ENCODE measurements at places on chromosomes 7 and 10. TPM values are rescaled to one million over a fixed set of nuclear protein-coding genes. Genes with fewer than 3 reads are reported as not detected.

- DNase-seq: no peak
These were observed 175.4 kb downstream of the MGMT start for GRCh38 chr10:129642427-129642826.

DNA sequence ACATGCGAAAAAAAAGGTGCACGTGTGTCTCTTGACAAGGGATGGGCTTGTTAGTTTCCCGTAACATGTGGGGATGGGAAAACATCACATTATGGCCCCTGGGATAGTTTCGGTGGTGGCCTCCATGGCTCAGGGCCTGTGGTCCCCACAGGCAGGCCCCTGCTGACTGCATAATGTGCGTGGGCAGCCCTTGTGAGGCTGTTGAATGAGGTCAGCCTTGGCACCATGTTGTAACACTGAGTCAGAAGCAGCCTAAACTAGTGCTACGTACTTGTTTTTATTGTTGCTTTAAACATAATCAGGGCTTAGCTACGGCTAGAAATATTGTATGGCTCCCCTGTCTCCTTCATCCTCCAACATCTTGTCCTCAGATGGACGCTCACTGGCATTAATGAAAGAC lies 80.6 kb downstream of the BEND7 start:
- no peak for DNase-seq

SPAG6 gene
- total RNA-seq: not detected

STEAP1B gene
- total RNA-seq: 7.4 TPM

GRCh38 chr10:113639966-113640365 lies 23.9 kb downstream of the NRAP start:
- DNase-seq: no peak

OPN1SW gene
- total RNA-seq: not detected

SUN1 gene
- 73.4 TPM for total RNA-seq

DNA sequence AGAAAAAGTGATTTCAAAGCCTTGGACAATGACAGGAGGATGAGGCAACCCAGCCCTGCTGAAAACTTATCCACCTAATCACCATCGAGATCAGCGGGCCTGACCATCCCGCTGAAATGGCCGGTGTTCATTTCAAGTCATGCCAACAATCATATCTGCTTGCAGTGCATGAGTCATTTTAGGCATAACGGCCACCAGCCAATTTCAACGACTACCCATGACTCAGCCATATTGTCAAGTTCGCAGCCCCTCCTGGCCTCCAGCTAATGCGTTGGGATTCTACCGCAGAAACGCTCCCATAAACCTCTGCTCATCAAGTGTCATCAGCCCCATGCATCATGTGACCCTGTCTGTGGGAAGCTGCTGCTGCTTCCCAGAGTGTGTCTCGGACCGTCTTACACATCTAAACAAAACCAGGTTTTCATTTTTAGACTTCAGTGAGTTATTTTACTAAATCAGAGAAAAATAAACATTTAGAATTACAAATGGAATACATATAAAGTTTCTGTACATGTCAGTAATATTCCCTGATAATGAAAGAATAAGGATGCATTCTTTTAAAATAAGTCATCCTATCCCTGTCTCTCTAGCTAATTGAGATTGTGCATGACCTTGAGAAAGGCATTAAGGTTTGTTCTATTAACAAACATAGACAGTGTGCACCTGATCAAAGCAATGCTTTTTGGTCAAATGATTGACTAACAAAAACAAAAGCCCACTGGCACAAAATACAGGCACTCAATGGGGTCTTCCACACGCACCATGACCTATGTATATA lies 188.9 kb downstream of the ADAM12 start:
- peak; percentile 96 for DNase-seq

UPF2 gene
- total RNA-seq: 19.0 TPM

- no peak for DNase-seq
These were observed 545.9 kb downstream of the GFRA1 start for GRCh38 chr10:115727129-115727528.

- no peak for DNase-seq
These were observed 292.2 kb upstream of the NPVF start for GRCh38 chr7:25520516-25520915.

GRM3 gene
- total RNA-seq: not detected

DNA sequence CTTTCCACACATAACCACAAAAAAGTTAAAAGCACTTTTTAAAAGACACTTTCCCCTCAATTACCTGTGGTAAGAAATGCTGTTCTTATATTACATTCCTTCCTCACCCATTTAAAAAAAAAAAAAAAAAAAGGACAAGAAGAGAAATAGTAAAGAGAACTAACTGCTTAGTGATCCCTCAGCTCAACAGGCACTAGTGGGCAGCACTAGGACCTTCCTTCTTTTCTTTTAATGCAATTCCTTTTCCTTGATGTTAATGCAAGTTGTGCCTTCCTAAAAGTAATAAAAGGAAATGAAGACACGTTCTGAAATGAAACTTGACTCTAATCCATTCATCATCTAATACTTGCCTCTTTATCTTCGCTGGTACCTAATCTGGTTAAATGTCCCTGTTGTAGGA lies 189.7 kb downstream of the TCF7L2 start:
- DNase-seq: peak; percentile 30

GPR158 gene
- total RNA-seq: 0.97 TPM

DNA sequence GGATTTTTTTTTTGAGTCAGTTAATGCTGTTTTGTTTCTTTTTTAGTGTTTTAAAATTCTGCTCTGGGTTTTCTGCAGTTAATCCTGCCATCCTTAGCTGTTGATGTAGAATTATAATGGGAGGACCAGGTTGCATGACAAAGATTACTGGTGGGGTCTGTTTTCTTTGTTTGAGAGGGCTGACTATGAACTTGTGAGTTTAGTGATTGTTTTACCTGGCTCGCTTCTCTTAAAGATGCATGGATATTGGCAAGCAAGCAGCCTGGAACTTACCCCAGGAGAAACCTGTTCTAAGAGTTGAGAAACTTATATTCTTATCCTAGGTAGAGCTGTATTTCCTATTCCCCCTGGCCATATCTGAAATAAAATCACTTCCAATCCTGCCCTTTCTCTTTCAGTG lies 727.8 kb downstream of the GRM8 start:
- no peak for DNase-seq

DNA sequence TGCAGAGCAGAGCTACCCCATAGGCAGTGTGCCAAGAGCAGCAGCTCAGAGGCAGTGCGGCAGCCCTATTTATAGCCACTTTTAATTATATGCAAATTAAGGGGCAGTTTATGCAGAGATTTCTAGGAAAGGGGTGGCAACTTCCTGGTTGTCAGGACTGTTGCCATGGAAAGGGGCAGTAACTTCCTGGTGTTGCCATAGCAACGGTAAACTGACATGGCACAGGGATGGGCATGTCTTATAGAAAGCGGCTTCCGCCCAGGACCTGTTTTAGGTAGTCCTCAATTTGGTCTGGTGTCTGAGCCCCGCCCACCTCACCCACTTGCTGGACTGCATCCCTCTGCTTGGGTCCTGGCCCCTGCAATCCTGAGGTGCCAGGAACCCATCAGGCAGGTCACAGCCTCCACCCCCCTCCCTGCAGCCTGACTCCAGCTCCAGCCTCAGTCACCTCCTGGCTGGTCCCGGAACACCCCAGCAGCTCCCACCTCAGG lies 115.8 kb downstream of the TMEM130 start:
- no peak for DNase-seq

CYP2C9 gene
- total RNA-seq: under 0.01 TPM

DNA sequence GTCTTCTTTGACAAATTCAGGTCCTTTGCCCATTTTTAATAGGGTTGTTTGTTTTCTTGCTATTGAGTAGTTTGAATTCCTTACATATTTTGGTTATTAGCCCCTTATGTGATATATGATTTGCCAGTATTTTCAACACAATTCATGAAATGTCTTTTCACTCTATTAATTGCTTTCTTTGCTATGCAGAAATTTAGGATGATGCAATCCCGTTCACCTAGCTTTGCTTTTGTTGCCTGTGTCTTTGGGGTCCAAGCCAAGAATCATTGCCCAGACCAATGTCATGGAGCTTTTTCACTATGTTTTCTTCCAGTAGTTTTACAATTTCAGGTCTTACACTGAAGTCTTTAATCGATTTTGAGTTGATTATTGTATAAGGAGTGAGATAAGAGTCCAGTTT lies 154.5 kb downstream of the PAXIP1 start:
- no peak for DNase-seq

DNA sequence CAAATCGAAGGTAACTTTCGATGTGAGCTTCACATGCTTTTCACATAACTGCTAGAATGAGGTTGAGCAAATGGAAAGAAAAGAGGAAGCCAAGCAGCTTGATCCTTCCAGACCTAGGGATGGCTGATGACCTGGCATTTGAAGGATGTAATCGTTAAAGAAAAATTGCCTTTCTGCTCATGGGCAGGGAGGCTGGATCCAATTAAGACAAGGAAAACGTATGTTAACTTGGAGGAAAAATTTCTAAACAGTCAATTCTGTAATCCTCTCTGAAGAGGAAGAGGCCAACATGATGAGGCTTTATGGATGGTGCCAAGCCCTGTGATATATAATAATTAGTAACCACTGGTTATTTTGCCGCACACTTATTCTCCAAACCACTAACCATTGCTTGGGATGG lies 12.5 kb downstream of the GRK5 start:
- DNase-seq: no peak

DNA sequence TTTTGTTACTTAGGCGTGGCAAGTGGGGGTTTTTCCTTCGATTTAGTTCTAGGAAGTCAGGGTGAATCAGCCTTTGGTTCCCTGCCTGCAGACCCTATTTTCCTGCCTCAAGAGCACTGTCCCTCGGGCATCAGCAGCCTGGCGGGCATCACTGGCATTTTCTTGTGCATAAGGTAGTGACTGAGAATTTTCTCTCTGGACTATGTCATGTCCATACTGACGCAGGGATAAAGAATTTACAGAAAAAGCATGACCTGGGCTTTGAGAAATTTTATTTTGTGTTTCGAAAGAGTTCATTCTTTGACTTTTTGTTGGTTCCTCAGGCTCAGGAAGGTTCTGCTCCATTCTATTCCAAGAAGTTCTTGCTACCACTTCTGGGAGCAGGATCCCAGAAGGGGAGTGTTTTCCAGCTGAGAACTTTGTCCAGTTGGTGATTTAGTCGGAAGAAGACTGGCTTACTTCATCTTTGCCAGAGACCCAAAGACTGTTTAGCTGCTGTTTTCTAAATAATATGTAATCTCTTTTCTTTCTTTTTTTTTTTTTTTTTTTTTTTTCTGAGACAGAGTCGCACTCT lies 213.9 kb upstream of the SH2B2 start:
- DNase-seq: peak; percentile 63

- DNase-seq: no peak
These were observed 17.2 kb downstream of the EBF3 start for GRCh38 chr10:129946859-129947258.

DNA sequence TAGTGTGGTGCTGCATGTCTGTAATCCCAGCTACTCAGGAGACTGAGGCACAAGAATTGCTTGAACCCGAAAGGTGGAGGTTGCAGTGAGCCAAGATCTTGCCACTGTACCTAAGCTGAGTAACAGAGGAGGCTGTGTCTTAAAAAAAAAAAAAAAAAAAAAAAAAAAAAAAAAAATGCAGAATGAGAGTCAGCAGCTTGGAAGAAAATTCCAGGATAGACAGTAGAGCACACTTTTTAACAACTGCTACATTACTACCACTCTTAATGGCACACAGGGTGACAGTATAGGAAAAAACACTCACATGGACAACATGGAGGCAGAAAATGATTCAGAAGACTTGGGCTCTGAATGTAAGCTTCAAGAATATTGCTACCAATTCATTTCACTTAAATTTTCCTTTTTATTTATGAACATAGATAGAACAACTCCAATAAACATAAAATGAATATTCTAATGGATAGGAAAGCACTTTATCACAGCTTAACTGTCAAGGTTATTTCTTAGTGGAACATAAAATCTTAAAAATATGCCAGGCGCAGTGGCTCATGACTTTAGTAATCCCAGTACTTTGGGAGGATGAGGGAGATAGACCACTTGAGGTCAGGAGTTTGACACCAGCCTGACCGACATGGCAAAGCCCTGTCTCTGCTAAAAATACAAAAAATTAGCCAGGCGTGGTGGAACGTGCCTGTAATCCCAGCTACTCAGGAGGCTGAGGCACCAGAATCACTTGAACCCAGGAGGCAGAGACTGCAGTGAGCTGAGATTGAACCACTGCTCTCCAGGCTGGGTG lies 31.5 kb downstream of the CHCHD3 start:
- DNase-seq: peak; percentile 23

DNA sequence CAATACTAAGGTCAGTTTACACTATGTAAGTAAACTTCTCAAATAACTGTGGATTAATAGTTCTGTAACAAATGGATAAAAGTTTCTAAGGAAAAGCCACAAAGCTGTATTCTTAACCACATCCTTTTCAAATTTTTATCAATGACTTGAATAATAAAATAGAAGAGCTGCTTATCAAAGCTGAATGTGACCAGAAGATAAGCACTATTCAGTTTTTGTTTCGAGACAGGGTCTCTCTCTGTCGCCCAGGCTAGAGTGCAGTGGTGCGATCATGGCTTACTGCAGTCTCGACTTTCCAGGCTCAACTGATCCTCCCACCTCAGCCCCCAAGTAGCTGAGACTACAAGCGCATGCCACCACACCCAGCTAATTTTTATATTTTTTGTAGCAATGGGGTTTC lies 17.0 kb downstream of the UPF2 start:
- DNase-seq: no peak

DNA sequence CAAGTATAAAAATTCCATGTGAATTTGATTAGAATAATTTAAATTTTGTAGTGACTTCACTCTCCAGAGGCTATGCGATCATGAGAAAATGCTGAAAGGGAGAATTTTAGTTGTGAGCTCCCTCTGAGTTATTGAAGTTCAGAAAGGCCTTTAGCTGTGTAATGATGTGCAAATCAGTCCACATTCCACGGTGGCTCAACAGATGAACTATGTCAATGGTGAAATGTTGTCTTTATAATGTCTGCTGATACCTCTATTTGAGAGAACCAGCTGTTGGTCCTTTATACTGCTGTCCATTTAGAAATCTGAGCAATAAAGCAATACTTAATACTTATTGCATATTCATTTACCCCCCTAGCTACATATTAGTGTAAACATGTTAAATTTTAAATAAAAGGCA lies 7.1 kb upstream of the ITGB8 start:
- DNase-seq: peak; percentile 23

GRCh38 chr7:155437836-155438235 lies 20.1 kb upstream of the EN2 start:
- no peak for DNase-seq

INHBA gene
- total RNA-seq: 65.2 TPM

ASB15 gene
- total RNA-seq: not detected

RNF133 gene
- 0.86 TPM for total RNA-seq

DNA sequence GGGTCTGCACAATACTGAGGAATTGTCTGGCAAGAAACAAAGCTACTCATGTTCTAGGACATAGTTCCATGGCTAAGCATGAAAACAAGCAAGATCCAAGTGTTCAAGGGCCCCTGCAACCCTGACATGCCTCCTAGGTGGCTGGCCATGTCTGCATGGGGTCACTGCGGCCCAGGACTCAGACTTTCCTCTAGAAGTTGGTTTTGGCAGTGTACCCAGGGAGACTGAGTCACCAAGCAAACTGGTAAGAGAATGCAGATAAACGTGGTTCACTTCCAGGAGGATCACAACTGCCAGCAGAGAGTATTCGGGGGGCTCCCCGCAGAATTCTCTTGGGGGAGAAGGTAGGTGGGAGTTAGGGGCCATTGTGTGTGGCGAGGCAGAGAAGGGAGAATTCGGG lies 7.4 kb upstream of the PFKFB3 start:
- no peak for DNase-seq

Measured in fibroblast of villous mesenchyme (primary cell).